ENCODE measurements at places on chromosomes 1 and 21.

DNA sequence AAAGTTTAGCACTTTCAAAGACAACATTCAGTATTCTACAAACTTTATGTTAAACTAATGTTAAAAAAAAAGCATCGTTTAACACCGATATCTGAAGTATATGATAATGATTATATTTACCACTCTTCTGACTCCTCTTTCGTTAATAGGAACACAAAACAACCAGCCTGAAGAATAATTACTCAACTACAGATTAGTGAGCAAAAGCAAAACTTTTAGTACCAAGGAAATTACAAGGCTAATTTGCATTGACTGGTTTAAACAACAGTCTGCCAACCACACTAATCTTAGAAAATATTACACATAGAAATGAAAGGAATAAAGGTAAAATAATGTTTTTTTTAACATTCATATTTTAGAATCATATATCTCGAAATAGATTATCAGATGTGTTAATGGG, 500.7 kb downstream of the LMO4 start:
- DNase-seq = no peak

DNA sequence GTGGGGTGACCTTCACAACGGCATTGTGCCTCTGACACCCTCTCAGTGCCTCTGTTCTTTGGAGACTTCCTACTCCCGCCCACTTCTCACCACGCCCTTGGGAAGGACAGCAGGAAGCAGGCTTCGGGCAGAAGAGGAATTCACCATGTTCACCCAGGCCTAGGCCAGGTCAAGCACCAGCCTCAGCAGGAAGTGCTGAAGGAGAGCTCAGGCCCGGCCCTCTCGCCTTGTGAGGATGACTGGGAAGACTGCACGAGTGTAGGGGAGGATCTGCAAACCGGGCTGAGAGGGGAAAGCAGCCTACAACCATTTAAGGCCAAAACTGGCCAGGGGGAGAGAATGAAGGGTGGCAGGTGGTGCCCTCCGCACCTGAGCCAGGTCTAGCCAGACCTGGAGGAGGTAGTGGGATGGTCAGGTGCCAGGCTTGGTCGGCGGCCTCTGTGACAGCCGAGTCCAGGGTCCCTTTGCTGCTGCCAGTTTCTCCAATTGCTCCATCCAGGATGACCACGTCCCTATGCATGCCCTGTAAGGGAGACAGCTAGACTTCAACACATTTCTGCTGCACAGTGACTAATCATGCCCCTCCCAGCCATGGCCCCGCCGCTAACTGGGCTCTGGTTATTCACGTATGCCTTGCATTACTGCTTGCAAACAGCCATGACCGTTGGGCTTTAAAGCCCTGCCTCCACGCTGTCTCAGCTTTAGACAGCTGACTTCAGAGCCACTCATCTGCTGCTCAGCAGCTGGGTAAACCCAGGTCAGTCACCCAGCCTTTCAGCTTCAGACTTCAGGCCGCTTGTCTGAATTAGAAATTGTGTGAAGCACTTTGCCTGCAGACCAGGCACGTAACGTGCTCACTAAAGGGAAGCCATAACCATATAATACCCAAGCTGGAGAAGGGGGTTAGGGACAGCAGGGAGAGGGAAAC, 8.9 kb downstream of the MRTO4 start:
- DNase-seq = peak; percentile 79

- DNase-seq = no peak
Observed at GRCh38 chr1:174580801-174581200, 133.0 kb downstream of the GPR52 start.

- DNase-seq = no peak
Observed at GRCh38 chr1:78527706-78528105, 36.9 kb downstream of the PTGFR start.

GRCh38 chr21:16404776-16405175, 675.0 kb downstream of the USP25 start:
- no peak for DNase-seq

DNA sequence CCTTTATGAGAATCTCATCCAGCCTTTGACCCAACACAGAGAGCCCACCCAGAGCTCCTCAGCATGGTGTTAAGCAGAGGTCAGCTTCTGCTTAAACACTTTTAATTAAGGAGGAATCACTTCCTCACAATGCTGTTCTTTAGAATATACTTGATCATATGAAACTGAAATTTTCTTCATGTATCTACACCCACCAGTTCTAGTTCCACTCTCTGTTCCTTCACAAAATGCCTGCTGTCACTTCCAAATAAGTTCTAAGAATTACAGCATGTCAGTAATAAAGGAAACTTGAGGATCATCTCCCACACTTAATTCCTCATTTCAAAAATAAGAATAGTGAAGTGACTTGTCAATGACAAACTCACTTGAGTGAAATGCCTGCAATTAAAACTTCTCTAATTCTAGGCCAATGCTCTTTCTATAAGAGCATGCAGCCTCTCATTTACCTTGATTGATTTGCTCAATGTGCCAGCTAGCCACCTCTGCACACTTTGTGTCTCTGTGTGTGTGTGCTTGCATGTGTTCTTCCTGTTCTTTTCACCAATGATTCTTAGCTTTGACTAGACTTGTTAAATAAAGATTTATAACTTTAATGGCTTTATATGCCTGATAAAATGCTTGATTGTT, 356.3 kb downstream of the PLPP3 start:
- peak; percentile 95 for DNase-seq

DNA sequence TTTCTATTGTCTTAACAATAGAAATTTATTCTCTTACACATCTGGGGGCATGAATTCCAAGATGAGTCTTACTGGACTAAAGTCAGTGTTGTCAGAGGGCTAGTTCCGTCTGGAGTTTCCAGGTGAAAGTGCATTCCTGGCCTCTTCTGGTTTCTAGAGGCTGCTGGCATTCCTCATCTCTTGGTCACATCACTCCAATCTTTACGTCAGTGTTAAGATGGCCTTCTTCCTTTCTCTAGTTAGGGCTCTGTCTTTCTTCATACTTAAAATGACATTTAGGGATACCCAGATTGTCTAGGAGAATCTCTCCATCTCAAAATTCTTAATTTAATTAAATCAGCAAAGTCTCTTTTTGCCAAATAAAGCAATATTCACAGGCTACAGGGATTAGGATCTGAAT, 13.3 kb upstream of the PDC start:
- no peak for DNase-seq

DNA sequence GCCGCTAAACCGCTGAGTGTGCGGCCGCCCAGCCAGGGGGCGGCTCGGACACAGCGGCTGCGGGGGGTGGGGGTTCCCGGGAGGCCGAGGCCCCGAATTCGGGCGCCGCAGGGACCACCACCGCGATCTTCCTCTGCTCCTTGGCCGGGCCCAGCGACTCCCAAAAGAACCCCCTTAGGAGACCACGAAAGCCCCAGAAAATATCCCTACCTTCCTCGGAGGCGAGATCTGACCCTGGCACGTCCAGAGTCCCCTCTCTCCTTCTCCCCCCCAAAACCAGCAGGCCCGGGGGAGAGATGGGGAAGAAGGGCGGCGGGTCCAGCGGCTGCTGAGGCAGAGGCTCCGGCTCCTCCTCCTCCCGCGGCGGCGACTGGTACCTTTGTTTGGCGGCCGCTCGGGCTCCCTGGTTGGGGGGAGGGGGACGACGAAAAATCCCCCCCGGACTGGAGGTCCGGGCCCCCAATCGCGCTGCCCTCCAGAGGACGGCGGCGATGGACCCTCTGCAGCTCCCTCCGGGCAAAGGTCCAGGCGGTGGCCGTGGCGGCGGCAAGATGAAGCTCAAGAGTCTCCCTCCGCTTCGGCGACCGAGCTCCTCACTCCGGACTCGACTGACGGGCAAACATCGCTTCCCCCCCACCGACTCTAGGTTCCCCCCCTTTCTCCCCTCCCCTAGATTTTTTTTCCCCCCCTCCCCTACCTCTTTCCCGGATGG, at the start of gene ARID4B:
ARID4B (minus strand) TSS at position 621 of the 712 bp plus-strand sequence. CDS start 1,260 bp downstream, outside the sequence.
- no peak for DNase-seq

- DNase-seq = no peak
Observed at GRCh38 chr21:46206163-46207005, 22.1 kb upstream of the SPATC1L start.

- peak; percentile 98 for DNase-seq
Observed at GRCh38 chr1:151327223-151327902, at the start of gene PI4KB. Gene PI4KB, minus strand, starts transcription at chr1:151327416. Its CDS starts 10,935 bp downstream, at chr1:151316481.

GRCh38 chr1:89670163-89670562, 37.2 kb downstream of the LRRC8C start:
- peak; percentile 96 for DNase-seq

- no peak for DNase-seq
Observed at GRCh38 chr1:172916116-172916515, 134.6 kb downstream of the TNFSF18 start.

GRCh38 chr1:198734323-198735008, 95.6 kb downstream of the PTPRC start:
- no peak for DNase-seq

- DNase-seq = peak; percentile 16
Observed at GRCh38 chr1:116257341-116257767, 115.7 kb upstream of the ATP1A1 start.

GRCh38 chr1:42317308-42317707, 17.7 kb downstream of the FOXJ3 start:
- no peak for DNase-seq

DNA sequence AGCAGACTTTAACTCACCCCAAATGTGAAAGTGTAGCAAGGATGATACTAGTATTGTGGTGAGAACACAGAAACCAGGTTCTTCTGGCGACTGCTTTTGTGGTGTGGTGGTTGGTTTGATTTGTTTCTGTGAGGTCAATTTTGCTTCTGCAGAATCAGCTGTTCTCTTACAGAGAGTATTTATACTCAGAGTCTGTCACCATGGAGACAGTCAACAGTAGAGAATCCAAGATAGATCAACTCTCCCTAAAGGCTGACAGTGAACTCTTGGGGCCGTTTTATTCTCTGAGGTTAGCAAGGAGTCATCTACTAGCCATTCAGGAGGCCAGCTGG, at the start of gene CFAP107:
CFAP107 (plus strand) TSS at position 209 of the 332 bp plus-strand sequence. CDS start 231 bp downstream, outside the sequence.
- DNase-seq = no peak

GRCh38 chr1:228317411-228317828, 89.2 kb downstream of the TRIM11 start:
- no peak for DNase-seq
